Naive thymus-derived CD4-positive, alpha-beta T cell (primary cell): ENCODE measurements at places on chromosomes 13 and 19.

- DNase-seq = no peak
Measured at GRCh38 chr13:83876546-83876945, 5.7 kb downstream of the SLITRK1 start.

GRCh38 chr13:97390941-97391600 lies 42.9 kb upstream of the RAP2A start:
- no peak for DNase-seq

DNA sequence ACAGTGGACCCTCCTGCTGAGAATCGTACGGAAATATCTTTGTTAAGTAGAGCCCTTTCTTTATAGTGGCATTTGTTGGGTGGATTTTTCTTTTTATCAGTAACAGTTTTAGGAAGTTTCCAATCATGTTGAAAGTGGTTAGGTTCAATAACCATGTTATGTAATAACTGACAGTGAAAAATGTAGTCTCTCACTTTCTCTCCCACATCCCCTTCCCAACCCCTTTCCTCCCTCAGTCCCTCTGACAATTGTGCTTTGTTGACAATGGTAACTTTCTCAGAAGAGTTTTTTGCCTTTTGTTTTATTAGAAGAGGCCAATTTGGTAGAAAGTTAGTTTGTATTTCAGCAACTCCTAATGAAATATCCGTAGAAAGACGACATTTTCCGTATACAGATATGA lies 77.8 kb upstream of the SLAIN1 start:
- no peak for DNase-seq

DNA sequence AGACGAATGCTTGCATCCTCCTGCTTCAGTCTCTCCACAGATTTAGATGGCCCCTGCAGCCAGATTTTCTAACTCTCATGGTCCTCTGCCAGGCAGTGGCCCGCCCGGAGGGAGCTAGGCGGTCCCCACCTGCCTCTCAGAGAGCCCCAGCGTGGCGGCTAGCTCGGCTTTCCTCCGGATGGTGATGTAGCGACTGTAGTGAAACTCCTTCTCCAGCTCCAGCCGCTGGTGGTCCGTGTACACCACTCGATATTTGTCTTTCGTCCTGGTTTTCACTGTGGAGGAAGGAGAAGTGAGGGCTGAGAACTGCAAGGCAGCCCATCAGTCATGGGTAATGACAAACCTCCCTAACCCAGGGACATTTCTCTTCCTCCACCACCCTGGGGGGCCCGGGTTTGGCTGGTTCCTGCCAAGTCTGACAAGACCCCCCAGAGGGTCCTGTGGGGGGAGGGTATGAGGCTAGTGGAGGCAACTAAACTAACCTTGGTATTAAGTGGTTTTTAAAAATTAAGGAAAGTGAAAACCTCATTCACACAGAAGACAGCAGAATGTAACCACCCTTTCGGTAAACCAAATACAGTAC lies 4.3 kb downstream of the CDX2 start:
- DNase-seq = no peak

DNA sequence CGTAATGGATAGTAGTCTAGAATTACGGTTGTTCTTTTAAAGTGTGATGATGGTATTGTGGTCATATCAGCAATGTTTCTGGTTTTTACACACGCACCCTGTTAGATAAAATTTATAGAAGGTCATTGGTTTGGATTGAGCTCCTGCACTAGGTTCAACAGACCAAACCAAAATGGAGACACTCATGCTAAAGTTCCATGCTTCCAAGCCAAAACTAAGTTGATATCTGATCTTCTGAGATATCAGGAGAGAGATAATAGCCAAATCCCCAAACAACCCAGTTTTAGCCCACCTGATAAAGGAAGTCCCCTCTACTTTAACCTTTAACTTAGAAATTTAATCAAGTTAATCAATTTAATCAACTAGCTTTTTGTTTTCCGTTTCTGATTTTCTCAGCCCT lies 1.2 kb downstream of the NOSIP start:
- no peak for DNase-seq

GRCh38 chr19:7779631-7780486 lies 16.8 kb downstream of the CLEC4M start:
- DNase-seq = no peak

DNA sequence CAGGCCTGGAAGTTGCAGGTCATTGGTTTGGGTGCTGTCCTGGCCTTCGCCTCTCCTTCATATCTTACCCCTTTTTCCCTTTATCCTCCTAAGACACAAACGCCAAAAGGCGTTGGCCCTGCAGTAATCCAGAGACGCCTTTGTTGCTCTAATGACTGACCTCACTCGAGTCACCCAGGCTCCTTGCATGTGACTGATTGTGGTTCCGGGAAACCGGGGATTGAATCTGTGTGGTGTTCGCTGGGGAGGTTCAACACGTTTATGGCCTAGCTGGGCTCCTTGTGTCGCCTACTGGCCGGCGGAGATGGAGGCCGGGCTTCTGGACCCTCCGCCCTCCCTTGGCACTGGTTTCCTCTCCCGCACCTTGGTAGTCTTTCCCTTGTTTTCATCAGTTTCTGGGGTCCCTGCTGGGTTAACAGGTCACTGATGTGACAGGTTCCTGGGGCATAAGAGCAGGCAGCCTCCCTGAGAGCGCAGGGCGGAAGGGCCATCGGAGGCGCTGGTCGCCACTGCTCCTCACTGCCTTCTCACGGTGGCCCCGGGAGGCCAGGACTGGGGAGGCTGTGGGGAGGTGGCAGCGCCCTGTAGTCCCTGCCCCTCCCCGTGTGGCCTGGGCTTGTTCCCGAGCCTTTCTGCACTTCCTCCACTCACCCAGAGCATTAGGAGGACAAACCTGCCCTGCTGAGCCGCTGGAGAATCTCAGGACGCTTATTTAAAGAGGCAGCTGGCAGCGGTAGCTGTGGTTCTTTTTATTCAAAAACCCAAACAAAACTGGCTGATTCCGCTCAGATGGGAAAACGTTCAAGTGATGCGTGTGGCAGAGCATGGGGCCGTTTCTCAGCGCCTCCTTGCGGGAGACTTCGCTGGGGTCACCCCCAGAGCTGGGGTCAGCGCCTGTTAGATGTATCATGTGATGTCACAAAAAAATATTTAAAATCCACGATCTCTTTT lies 18.1 kb upstream of the NDUFS7 start:
- DNase-seq = no peak

- DNase-seq = no peak
Measured at GRCh38 chr13:107157271-107157670, 589.3 kb upstream of the ARGLU1 start.

DNA sequence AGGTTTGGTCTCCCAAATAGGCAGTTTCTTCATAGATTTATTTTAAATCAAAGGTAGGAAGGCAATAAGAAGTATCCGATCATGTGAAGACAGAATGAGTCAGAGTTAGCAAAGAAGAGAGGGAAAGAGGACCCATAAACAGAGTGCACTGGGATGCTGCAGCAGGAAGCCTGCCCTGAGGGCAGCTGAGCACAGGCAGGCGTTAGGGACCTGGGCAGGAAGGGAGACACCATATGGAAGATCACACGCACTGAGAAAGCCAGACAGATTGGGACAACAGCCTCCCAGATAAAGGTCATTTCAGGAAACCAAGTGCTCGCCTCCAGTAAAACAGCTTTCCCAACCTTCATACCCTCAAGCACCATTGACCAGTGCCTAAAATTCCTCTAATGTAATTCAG lies 598.0 kb downstream of the EFNB2 start:
- no peak for DNase-seq

GRCh38 chr13:96781141-96781540 lies 213.1 kb downstream of the OXGR1 start:
- no peak for DNase-seq

GRCh38 chr19:45279587-45280192 lies 28.6 kb downstream of the MARK4 start:
- DNase-seq = no peak

DNA sequence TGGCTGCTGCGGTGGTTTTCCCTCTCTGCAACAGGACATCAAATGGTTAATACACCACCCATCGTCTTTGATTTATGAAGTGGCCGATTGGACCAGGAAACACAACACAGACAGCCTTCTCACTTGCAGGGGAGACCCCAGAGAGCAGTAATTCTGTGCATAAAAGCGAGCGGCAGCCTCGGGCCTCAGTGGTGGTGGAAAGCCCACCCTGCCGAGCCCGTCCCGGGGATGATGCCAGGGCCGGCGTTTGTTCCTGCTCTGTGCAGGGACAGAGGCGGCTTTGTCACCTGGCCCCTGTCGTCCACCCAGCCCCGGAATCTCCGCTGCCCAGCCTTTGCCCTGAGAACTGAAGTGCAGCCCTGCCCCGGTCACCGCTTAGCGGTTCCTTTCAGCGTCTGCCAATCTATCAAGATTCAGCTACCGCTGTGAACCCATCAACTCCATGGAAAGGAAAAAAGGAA lies 184.4 kb downstream of the TSHZ3 start:
- no peak for DNase-seq

DNA sequence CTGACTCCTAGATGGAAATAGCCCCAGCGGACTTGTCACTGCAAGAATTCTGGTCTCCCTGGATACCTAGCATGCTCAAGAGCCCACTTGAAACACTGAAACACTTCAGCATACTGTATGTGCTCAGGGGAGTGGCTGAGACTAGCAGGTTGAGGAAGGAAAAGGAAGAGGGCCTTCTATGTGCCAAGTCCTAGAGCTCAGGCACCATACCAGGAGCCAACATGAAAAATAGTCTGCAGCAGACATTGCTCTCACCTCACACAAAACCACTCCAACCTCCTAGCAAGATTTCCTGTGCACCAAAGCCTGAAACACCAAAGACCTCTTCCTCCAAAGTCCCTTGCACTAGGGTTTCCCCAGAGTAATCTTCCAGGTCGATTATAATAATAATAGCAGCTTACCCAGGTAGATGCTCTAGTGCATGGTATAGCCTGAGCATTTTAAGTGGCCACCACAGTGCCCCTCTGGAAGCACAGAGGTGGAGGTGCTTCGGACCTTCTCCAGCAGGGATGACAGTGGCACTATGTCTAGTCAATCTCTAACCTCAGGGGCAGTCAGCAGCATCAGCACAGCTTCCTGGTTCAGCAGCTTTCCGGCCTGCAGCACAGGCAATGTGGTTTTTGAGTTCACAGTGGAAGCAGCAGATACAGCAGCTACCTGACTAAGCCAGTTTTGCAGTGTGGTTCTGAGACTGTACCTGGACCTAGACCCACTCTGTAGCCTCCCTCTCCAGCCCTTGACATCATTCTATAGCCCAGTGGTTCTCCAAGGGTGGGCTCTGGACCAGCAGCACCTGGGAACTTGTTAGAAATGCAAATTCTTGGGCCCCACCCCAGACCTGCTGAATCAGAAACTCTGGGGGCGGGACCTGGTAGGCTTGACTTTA lies 45.6 kb upstream of the UBE2L5 start:
- DNase-seq = peak; percentile 77

- DNase-seq = no peak
Measured at GRCh38 chr13:40756042-40756441, 14.9 kb downstream of the MRPS31 start.

- peak; percentile 62 for DNase-seq
Measured at GRCh38 chr19:16062789-16063188, 13.5 kb upstream of the TPM4 start.

GRCh38 chr19:13838435-13839129 lies 38.4 kb upstream of the NANOS3 start:
- no peak for DNase-seq

GRCh38 chr13:50629966-50630365 lies 213.5 kb downstream of the DLEU7 start:
- DNase-seq = no peak

DNA sequence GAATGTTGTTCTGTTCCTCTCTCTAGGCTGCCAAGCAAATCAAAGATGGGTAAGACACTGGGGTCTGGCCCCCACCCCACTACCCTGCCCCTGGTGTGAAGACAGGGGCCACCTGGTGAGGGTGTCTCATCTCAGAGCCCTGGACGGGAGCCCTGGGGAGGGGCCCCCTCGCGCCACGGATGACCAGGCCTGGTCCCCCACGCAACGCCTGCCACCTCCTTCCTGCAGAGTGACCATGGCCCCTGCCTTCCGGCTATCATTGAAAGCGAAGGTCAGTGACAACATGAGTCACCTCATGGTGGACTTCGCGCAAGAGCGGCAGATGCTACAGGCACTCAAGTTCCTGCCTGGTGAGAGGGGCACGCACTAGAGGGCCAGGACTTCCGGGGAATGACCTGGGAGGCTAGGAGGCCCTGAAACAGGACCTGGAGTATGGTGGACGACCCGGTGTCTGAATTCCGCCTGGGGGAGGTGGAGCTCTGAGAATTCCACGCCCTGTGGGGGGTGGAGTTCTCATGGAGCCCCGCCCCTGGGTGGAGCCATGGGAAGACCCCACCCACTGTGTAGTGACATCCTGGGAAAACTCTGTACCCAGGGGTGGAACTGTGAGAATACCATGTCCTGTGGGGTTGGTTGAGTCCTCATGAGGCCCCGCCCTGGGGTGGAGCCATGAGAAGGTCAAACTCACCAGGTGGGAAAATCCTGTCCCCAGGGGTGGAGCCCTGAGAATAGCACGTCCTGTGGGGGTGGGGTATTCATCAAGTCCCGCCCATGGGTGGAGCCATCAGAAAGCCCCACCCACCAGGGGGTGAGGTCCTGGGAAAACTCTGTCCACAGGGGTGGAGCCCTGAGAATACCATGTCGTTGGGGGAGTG lies 6.1 kb downstream of the FSD1 start:
- no peak for DNase-seq
